ENCODE measurements at places on chromosomes 1 and 21. TPM values are rescaled to one million over a fixed set of nuclear protein-coding genes. Genes with fewer than 3 reads are reported as not detected.

NBPF4 gene
- total RNA-seq, result 0.42 TPM

CFHR4 gene
- total RNA-seq, result not detected

DAP3 gene
- 148 TPM for total RNA-seq

PGBD2 gene
- total RNA-seq, result 5.4 TPM

HPCAL4 gene
- total RNA-seq, result not detected

HMGCS2 gene
- total RNA-seq, result not detected

RPS6KA1 gene
- total RNA-seq, result 13.1 TPM

RNF115 gene
- 23.9 TPM for total RNA-seq

TSPAN1 gene
- 8.1 TPM for total RNA-seq

GRCh38 chr1:192775631-192776030 is 33.2 kb upstream of the RGS2 start:
- no peak for DNase-seq

- DNase-seq, result no peak
These were observed 423.9 kb downstream of the DSCAM start for GRCh38 chr21:40422896-40423635.

DNA sequence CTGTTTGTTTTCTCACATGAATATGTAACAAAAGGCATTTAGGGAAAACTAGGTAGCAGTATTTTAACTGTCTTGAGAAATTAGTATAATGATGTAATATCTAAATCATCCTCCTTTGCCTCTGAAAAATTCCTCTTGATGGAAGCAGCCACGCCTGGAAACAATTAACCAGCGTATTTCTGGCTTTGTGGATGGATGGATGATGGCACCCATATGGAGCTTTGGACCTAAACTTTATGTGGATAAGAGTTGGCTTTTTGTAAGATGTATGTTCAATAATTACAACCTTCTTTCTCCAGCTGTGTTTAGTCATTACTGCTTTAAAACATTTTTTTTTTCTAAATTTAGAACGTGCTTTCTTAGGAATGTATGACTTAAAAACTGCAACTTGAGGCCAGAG is 12.7 kb downstream of the CDCA8 start:
- no peak for DNase-seq

- DNase-seq, result no peak
These were observed 110.8 kb upstream of the RUNX1 start for GRCh38 chr21:35159881-35160280.

DNA sequence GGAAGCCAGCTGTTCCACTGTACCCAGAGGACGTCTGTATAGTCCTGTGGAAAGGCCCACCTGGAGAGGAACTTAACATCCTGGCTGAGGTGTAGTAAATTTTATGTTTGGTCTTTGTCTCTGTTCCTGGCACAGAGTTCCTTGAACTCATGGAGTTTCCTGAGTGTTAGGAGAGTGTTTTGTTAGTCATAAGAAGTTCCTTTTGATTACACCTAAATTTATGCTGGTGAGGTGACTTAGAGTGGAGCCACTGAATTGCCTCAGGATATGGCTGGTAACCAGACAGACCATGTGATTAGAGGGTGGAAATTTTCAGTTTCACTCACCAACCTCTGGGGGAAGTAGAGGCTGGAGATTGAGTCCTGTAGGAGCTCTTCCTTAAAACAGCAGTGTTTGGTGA is 57.9 kb downstream of the RASAL2 start:
- DNase-seq, result no peak

GRCh38 chr1:170096806-170097340 is 22.4 kb upstream of the KIFAP3 start:
- no peak for DNase-seq

DNA sequence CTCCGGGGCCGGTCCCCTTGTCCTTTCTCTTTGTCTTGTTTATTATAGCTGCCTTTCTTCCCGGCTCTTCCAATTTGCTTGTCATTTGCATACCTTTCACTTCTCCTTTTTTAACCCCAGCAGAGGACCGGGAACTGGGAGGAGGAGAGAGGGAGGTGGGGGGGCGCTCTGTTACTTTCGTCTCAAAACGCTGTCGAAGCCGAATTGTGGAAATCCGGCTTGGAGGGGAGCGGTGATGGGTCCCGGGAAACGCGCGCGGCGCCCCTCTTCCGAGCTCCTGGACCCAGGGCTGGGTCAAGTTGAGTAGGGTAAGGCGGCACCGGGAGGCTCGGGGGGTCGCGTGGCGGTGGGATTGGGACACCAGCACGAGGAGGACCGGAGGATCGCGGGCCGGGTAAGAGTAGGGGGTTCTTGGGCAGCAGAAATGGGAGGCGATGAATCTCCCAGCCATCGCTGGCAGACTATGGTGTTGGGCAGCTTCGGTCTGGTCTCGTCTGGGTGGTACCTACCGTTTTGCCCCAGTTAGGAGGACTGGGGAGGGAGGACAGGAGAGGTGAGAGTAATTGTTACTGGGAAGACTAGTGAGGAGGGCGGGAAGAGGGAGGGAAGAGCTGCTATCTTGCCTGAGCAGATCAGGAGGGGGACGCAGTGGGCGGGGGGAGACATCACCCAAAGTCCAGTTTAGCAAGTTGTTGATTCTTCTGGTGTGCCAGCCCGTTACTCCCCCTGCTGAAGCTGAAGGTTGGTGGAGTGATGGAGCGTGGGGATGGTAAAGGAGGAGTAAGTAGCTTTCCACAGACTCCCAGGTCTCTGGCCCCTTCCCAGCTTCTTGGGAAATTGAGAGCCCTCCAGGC is 1.5 kb downstream of the PROX1 start:
- DNase-seq, result no peak

- DNase-seq, result no peak
These were observed 15.0 kb downstream of the BTG3 start for GRCh38 chr21:17597680-17598079.

DNA sequence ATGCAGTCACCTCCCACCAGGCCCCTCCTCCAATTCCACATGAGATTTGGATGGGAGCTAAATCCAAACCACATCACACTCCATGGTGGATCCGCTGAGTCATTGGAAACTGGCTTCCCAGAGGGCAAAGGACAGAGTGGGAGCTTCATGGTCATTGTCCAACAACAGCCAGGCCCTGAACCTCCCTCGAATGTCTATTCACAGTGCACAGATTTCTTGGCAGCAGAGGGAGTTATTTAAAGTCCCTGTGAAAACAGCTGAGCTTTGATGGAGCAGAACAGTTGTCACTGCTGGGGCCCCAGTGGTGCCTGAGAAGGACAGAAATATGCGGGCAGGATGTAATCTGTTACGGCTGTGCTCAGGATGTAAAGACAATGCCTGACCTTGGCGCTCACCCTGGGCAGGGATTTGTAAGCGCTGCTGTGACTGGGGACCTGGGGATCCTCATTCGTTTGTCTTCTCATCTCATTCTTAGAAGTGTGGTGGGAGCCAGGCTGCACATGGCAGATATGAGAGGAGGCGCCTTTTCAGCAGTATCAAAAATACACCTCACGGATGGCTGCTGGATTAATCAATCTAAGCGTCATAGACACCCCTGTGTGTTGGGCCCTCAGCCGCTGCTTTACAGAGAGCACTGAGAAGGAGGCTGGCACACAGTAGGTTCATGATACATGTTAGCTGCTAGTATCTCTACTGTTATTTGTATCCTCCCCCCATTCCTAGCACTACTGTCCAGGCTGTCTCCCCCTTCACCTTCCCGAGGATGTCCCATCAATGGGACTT is 439.4 kb downstream of the PTPRU start:
- peak; percentile 2 for DNase-seq

DNA sequence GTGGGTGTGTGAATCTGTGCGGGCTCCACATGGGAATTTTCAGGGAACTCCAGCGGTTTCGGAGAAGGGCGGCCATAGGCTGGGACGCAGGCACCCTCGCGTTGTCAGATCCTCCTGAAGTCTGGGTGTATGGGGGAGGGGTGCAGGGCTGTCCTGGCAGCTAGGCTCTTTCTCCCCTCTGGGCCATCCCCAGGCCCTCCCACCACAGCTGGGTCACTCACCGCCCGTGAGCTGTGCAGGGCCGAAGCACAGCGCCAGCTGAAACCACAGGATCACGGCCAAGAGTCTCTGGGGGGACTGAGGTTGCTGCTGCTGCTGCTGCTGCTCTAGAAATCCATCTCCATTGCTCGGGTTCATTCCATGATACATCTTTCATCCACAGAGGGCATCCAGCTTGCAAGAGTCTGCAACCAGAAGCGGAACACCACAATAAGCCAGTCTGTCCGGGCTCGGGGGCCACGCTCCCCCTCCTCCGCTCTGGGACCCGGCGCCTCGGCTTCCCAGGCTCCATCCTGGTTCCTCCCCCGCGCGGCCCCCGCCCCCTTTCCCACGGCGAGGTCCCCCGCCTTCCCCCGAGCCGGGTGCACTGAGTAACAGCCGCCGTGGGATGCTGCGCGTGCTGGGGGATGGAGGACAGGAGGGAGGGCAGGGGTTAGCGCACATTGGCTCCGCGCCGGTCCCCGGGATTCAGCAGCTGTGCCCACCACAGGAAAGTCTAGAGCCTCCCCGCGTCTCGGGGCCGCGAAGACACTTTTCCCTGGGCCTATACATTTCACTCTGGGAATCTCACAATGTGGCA is 720 bp downstream of the SUSD4 start:
- DNase-seq, result no peak

DNA sequence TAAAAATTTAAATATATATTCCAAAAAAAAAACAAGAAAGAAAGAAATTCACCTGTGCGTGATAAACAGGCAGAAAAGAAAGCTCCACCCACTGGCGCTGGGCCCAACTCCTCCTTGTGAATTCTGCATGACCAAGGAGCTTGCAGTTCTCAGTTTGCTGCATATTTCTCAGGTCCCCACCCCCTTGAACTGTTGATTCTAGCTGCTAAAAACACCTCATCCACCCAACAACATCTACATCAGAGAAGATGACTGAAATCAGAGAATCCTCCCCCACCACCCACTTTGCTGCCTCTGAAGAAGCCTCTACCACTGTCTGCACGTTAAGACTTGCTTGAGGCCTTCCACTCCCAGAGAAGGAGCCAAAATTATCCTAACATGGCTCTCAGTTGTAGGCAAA is 104.8 kb downstream of the RGS2 start:
- no peak for DNase-seq

- DNase-seq, result no peak
These were observed 66.0 kb downstream of the BCAR3 start for GRCh38 chr1:93615582-93616150.

- DNase-seq, result no peak
These were observed 249.8 kb upstream of the C1orf174 start for GRCh38 chr1:4149831-4150230.

GRCh38 chr1:50666849-50667248 is 243.6 kb upstream of the DMRTA2 start:
- no peak for DNase-seq

- DNase-seq, result no peak
These were observed 100.1 kb downstream of the BRINP2 start for GRCh38 chr1:177270863-177271262.

DNA sequence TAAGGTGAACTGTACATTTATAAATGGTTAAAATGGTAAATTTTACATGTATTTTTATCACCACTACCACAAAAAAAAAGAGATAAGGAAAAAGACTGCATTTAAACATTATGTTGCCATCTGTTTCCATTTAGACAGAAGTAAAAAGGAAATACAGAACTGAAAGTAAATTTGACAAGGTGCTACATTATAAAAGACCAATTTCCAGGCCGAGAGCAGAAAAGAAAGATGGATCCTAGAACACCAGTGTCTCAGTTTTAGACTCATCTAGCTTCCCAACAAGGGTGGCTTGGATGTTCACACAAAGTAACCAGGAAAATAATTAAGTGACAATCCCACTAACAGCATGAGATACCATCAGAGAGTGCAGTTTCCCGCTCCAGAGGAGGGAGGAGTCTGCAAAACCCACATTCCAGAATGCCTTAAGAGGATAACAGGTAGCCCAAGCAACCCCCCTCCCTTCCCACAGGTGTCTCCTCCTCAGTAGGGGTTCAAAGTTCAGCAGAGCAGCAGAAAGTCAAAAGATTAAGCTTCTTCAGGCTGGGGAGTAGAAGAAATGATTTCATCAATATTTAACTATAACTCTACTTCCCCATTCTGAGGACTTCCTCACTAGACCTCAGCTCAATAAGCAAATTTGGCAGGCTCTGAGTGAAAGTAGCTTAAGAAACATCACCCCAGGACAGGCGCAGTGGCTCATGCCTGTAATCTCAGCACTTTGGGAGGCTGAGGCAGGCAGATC is 11.8 kb downstream of the TPM3 start:
- DNase-seq, result no peak

GRCh38 chr1:31447210-31447609 is 34.2 kb downstream of the SERINC2 start:
- no peak for DNase-seq

DNA sequence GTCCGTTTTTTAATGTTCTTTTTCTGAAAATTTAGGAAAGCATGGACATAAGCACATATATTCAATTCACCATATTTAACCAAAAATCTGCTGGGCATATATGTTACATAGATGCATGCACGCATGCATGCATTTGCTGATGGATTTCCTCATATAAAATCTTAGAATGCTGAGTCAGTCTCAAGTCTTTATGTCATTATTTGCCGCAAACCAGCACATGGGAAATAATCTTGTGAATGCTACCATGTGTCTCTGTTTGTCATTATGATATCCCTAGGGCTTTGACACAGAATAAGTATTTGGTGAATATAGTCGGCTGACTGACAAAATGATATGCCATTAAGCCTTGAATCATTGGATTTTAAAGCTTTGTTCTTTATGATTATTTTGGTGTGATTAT is 776.5 kb downstream of the KCNT2 start:
- no peak for DNase-seq

DNA sequence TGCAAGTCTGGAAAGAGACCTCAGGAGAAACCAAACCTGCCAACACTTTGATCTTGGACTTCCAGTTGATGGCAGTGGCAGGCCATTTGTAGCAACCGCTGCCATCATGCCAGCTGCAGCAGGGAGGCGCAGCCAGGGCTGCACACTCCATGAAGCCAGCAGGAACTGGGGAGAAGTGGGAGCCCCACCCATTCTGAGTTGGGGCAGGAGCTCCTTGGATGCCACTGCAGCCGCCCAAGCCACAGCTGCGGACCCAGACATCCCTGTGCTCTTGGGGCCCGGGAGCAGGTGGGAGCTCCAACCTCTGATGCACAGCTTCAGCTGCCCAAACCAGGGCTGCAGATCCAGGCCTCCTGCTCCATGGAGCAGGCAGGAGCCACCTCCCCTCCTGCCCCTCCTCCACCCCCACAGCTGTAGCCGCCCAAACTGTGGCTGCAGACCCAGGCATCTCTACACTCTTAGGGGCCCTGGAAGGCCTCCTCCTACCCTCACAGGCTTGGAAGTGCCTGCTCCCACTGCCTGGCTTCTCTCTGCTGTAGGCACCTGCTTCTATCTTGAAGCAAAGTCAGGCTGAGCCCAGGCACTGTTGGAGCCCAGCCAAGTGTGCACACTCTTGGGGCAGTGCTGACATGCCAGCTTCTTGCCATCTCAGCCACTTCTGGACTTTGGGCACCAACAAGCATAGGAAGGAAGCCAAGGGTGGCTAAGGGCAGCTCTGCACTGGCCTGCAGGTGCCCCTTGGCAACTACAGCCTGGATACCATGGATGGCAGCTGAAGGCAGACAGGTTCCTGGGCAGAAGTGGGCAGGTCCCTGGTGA is 20.0 kb upstream of the DISP1 start:
- DNase-seq, result no peak

All from tibial nerve (tissue), 4 donors.